Activated CD4-positive, alpha-beta T cell treated with anti-CD3 and anti-CD28 coated beads for 36 hours (primary cell): ENCODE measurements at places on chromosomes 1 and 21. TPM values are rescaled to one million over a fixed set of nuclear protein-coding genes. Genes with fewer than 3 reads are reported as not detected.

DNA sequence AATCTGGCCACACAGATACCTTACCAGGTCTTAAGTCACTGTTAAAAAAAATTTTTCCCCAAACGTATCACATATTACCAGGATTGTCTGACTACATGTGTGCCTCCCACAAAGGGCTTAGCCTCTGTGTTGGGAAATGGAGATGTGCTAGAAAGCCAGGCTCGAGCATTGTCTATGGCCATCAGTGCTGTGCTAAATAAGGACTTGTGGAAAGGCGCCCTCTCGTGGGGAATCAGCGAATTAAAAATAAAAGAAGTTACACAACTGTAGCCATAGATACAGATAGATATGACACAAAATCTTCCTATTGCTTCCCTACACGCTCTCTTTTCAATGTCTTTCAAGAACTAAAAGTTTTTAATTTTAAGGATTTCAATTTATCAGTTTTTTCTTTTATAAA, 47.5 kb upstream of the CRNN start:
- peak; percentile 79 for DNase-seq
- H3K36me3 ChIP-seq, result no peaks in the 10 kb centered on the region
- H3K27ac ChIP-seq, result peak overlapping the region; percentile 69
- no peak overlapping the region for H3K4me3 ChIP-seq

GRCh38 chr1:91621907-91622306, 121.3 kb downstream of the CDC7 start:
- no peak overlapping the region for H3K4me3 ChIP-seq
- no peaks in the 10 kb centered on the region for H3K36me3 ChIP-seq
- no peak overlapping the region for H3K27ac ChIP-seq
- no peak for DNase-seq

The IFI44 gene
- total RNA-seq, result 43.1 TPM

GRCh38 chr1:183674886-183675285, 21.8 kb upstream of the APOBEC4 start:
- no peaks in the 10 kb centered on the region for H3K4me1 ChIP-seq
- no peak overlapping the region for H3K4me3 ChIP-seq
- no peaks in the 10 kb centered on the region for H3K27me3 ChIP-seq
- H3K27ac ChIP-seq, result peak overlapping the region; percentile 6
- peaks cover 5% of the 10 kb centered on the region for H3K36me3 ChIP-seq

GRCh38 chr21:41373763-41374162, 11.9 kb downstream of the MX2 start:
- H3K36me3 ChIP-seq, result peaks cover 17% of the 10 kb centered on the region
- H3K27ac ChIP-seq, result no peak overlapping the region
- DNase-seq, result no peak
- H3K4me1 ChIP-seq, result peaks cover 52% of the 10 kb centered on the region
- H3K4me3 ChIP-seq, result no peak overlapping the region

GRCh38 chr1:43206600-43207228, 34.6 kb downstream of the CFAP57 start:
- H3K27ac ChIP-seq, result no peak overlapping the region
- no peak for DNase-seq
- no peaks in the 10 kb centered on the region for H3K36me3 ChIP-seq
- no peaks in the 10 kb centered on the region for H3K4me1 ChIP-seq
- H3K4me3 ChIP-seq, result no peak overlapping the region

The HRNR gene
- not detected for total RNA-seq

The PMVK gene
- total RNA-seq, result 36.9 TPM

DNA sequence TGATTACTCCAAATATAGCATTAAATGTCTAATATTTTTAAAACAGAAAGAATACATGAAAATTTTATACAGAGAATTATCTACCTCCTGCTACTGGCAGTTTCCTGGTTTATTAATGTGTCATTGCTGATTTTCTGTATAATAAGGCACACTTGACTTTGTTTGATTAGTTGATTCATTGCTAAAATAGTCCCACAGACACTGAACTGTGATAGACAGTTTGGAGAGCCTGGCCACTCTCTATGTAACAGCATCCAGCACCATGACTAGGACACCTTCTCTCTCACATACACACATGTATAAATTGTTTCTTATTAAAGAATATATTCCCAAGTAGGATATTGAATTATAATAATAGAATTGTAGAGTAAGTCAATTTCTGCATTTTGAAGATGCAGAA, 368.5 kb upstream of the SNX7 start:
- H3K4me3 ChIP-seq, result no peak overlapping the region
- H3K27me3 ChIP-seq, result no peaks in the 10 kb centered on the region
- H3K27ac ChIP-seq, result no peak overlapping the region
- no peak for DNase-seq
- H3K36me3 ChIP-seq, result no peaks in the 10 kb centered on the region

GRCh38 chr1:21184276-21184675, 7.6 kb upstream of the EIF4G3 start:
- no peak overlapping the region for H3K27ac ChIP-seq
- no peak for DNase-seq
- H3K36me3 ChIP-seq, result no peaks in the 10 kb centered on the region
- H3K27me3 ChIP-seq, result no peaks in the 10 kb centered on the region
- no peak overlapping the region for H3K4me3 ChIP-seq

GRCh38 chr1:221532071-221532773, 209.7 kb downstream of the DUSP10 start:
- no peak overlapping the region for H3K27ac ChIP-seq
- H3K27me3 ChIP-seq, result peaks cover 33% of the 10 kb centered on the region
- H3K4me1 ChIP-seq, result no peaks in the 10 kb centered on the region
- DNase-seq, result no peak

The TBX15 gene
- not detected for total RNA-seq

- no peaks in the 10 kb centered on the region for H3K27me3 ChIP-seq
- H3K4me3 ChIP-seq, result no peak overlapping the region
- no peaks in the 10 kb centered on the region for H3K36me3 ChIP-seq
- H3K27ac ChIP-seq, result no peak overlapping the region
- no peaks in the 10 kb centered on the region for H3K4me1 ChIP-seq
- DNase-seq, result no peak
Observed at GRCh38 chr1:68812333-68812732, 315.5 kb upstream of the DEPDC1 start.

The GJA9 gene
- total RNA-seq, result not detected

DNA sequence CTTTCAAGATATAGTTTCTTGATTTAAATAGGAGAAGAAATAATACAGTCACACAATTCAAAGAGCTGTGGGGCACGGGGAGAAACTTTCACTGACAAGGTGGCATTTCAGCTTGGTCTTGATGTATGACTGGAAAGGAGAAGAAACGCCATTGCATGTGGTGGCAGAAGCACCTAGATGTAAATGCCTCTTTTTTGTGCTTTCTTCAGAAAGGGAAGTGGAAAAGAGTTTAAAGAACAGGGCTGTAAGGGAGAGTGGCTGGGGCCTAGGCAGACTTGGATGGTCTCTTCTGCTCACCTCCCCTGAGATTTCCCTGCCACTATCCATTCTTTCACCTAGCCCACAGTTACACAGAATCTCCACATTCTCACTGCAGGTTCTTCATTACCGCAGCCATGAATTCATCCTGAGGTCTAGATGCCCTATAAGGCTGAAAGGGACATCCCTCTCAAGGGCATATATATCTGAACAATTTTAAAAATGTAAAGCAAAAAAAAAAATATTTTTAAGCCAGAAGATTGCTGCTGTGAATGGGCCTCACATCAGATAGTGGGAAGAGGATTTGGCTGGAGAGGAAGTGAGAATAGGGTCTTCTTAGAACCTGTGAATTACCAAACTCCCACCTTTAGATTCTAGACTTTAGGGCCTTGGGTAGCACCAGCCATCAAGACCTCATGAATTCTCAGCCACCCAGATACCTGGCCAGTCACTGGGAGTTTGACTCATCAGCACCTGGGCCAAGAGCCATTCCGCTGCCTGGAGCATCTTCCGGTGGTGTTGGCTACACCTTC, 23.4 kb downstream of the CACNA1E start:
- H3K36me3 ChIP-seq, result no peaks in the 10 kb centered on the region
- DNase-seq, result no peak
- H3K27ac ChIP-seq, result no peak overlapping the region
- H3K4me3 ChIP-seq, result no peak overlapping the region
- H3K4me1 ChIP-seq, result peaks cover 2% of the 10 kb centered on the region

DNA sequence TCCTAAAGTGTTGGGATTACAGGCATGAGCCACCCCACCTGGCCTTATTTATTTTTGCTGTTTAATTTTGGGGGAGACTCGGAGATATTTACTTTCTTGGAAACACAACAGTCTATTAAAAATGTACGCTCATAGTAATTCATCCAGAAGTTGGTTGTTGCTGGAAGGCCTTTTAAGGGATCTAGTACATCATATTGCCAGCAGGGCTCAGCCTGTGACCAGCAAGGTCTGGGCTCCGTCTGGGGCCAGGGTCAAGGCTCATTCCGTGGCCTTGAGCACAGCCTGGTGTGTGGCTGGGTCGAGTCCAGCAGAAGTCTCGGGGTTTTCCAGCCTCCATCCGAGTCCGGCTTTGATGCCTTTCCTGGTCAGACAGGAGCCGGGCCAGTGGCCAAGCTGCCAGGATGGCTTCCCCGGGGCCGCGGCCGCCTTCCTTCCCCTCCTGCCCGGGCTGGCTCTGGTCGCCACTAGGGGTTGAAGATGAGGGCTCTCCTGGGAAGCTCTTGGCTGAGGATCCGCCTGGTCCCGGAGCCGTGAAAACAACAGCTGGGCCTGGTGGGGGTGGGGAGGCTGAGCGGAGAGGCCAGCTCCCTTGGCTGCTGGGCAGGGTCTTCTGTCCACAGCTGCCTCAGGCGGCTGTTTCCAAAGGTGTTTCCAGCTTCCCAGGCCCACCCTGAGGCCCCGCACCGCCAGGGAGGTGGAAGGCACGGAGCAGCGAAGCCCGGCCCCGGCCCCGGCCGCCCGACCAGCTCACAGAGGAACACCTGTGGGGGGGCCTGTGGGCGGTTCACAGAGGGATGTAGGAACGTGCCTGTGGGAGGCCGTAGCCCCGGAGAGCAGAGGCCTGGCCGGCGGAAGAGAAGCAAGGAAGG, 5.1 kb upstream of the VWA1 start:
- no peaks in the 10 kb centered on the region for H3K36me3 ChIP-seq
- peaks cover 12% of the 10 kb centered on the region for H3K4me1 ChIP-seq
- no peak for DNase-seq

The VHLL gene
- 0.28 TPM for total RNA-seq

DNA sequence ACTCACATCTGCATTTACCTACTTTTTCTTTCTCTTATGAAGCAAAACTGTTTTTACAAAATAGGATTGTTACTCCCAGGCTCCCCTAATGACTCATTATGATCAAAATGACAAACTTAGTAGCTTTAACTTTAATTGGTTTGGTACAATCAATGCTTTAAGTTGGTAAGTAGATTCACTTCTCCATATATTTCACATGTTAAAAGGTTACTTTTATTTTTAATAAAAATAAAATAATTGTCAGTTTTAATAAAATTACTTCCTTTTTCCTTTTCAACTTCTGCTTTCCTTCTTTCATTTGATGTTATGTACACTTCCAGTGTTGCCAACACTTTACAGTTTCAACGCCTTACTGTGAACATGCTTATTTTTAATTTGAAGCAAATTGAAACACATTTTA, 477.6 kb downstream of the SETD4 start:
- no peaks in the 10 kb centered on the region for H3K36me3 ChIP-seq
- no peak overlapping the region for H3K27ac ChIP-seq
- H3K4me1 ChIP-seq, result peaks cover 29% of the 10 kb centered on the region
- peaks cover 10% of the 10 kb centered on the region for H3K27me3 ChIP-seq

DNA sequence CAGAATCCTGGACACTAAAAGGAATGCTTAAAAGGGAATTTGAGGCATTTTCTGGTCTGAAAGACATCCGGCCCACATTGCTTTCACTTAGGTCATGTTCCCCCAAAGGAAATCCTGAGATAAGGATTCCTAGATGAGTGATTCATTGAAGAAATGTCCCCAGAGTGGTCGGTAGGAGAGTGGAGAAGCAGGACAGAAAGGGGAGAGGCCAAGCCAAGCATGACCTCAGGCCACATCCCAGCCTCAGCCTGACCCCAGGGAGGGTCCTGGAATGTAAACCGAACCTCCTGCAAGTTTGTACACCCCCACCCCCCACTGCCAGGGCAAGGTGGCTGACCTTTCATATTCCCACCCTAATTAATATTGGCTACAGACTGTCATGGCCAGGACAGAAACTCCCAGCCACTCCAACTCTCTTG, 16.6 kb downstream of the HIVEP3 start:
- DNase-seq, result no peak
- peak overlapping the region; percentile 44 for H3K27ac ChIP-seq
- no peaks in the 10 kb centered on the region for H3K27me3 ChIP-seq
- H3K36me3 ChIP-seq, result peaks cover 5% of the 10 kb centered on the region
- H3K4me1 ChIP-seq, result peaks cover 65% of the 10 kb centered on the region
- no peak overlapping the region for H3K4me3 ChIP-seq

GRCh38 chr1:27887215-27888021, 15.1 kb downstream of the THEMIS2 start:
- H3K36me3 ChIP-seq, result peaks cover 62% of the 10 kb centered on the region
- H3K4me1 ChIP-seq, result peaks cover 55% of the 10 kb centered on the region
- peak; percentile 28 for DNase-seq
- no peak overlapping the region for H3K4me3 ChIP-seq
- H3K27ac ChIP-seq, result peak overlapping the region; percentile 64
- H3K27me3 ChIP-seq, result no peaks in the 10 kb centered on the region

The SLC6A17 gene
- total RNA-seq, result 0.07 TPM

DNA sequence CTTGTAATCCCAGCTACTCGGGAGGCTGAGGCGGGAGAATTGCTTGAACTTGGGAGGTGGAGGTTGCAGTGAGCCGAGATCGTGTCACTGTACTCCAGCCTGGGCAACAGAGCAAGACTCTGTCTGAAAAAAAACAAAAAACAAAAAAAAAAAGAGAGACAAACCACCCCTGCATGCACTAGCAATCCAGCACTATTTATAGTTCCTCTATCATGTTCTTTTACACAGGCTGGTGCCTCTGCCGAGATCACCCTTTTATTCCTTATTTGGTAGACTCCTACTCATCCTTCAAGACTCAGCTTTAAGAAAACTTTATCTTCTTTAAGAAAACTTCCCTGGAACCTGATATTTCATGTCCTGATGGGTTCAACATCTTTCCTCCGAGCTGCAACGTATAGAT, 10.8 kb downstream of the FMO5 start:
- no peaks in the 10 kb centered on the region for H3K27me3 ChIP-seq
- no peaks in the 10 kb centered on the region for H3K4me1 ChIP-seq
- H3K27ac ChIP-seq, result no peak overlapping the region
- no peak overlapping the region for H3K4me3 ChIP-seq

The ATAD3C gene
- 0.39 TPM for total RNA-seq

DNA sequence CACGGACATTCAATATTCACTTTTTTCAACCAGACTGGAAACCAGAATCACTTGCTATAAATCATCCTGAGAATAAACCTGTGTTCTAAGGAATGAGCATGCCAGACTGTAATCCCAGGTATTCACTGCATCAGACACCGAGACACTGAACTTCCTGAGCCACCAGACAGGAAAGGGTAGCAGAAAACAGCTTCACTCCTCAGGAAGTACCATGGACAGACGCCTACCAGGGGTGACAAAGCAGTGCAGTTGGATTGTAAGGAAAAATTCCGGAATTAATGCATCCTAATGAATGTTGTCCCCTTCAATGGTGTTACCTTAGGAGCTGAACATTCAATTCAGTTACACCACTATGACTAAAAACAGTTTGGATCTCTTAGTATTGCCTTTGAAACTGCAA, 156.1 kb downstream of the PIGK start:
- DNase-seq, result no peak
- no peaks in the 10 kb centered on the region for H3K27me3 ChIP-seq
